ENCODE measurements at places on chromosomes 7 and 10.

GRCh38 chr7:47179812-47180515, 401.9 kb downstream of the TNS3 start:
- DNase-seq, result peak; percentile 52

DNA sequence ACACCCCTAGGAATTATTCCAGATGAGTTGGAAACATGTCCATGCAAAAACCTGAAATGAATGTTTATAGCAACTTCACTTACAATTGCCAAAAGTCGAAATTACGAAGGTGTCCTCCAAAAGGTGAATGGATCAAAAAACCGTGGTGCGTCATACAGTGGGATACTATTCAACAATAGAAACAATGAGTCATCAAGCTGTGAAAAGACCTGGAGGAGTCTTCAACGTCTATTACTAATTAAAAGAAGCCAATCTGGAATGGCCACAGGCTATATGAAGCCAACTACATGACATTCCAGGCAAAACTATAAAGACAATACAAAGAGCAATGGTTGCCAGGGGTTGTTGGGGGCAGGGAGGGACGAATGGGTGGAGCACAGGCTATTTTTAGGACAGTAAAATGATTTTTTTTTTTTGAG, 12.6 kb upstream of the PPP2R2D start:
- peak; percentile 34 for DNase-seq

- peak; percentile 24 for DNase-seq
These were observed 1.2 kb downstream of the CASD1 start for GRCh38 chr7:94510582-94511496.

DNA sequence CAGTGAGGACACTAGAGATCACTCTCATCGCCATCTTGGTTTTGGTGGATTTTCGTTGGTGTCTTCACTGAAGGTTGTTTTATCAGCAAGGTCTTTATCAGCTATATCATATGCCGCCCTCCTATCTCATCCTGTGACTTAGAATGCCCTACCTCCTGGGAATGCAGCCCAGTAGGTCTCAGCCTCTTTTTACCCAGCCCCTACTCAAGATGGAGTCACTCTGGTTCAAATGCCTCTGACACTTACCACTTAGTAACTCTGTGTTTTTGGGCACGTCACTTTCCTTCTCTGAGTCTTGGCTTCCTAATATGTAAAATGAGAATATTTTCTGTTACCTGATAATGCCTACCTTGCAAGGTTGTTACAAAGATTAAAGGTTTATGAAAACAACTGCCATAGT, 37.7 kb downstream of the AGK start:
- no peak for DNase-seq

GRCh38 chr7:154899862-154900261, 103.1 kb downstream of the PAXIP1 start:
- DNase-seq, result no peak

DNA sequence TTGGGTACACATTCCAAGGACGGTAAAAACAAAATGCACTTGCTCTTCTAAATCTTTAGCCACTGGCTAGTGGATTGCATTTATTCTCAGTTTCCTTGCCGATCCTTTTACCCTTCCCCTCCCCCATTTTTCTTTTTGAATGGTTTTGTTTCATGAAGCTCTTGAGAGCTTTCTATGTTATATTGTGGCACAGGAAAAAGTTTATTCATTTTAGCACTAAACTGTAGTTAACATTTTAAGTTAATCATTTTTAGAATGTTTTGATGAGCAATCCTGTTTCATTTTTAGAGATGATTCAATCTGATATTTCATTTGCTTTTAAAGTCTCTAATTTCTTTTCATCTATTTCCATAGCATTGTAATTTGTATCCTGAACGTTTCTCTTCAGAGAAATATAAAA, 24.0 kb downstream of the ZEB1 start:
- no peak for DNase-seq

DNA sequence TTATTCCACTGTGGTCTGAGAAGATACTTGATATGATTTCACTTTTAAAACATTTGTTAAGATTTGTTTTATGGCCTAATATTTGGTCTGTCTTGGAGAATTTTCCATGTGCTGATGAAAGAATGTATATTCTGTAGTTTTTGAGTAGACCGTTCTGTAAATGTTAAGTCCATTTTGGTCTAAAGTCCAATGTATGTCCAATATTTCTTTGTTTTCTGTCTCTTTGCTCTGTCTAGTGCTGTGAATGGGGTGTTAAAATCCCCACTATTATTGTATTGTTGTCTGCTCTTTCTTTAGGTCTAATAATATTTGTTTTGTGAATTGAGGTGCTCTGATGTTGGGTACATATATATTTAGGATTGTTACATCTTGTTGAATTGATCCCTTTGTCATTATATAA, 31.3 kb downstream of the DNAJC9 start:
- DNase-seq, result no peak

- no peak for DNase-seq
These were observed 25.3 kb downstream of the EPHB4 start for GRCh38 chr7:100801833-100802568.

- DNase-seq, result no peak
These were observed 28.5 kb downstream of the ZMIZ1 start for GRCh38 chr10:79097021-79097872.

- DNase-seq, result peak; percentile 90
These were observed 66.3 kb upstream of the FRMD4A start for GRCh38 chr10:14397066-14397465.

Measured in dermis microvascular lymphatic vessel endothelial cell (primary cell).